ENCODE measurements at places on chromosomes 5 and 9.

- DNase-seq: no peak
Measured at GRCh38 chr9:135584371-135584770, 22.8 kb downstream of the PAEP start.

- DNase-seq: no peak
Measured at GRCh38 chr5:669111-669841, 23.9 kb downstream of the TPPP start.

DNA sequence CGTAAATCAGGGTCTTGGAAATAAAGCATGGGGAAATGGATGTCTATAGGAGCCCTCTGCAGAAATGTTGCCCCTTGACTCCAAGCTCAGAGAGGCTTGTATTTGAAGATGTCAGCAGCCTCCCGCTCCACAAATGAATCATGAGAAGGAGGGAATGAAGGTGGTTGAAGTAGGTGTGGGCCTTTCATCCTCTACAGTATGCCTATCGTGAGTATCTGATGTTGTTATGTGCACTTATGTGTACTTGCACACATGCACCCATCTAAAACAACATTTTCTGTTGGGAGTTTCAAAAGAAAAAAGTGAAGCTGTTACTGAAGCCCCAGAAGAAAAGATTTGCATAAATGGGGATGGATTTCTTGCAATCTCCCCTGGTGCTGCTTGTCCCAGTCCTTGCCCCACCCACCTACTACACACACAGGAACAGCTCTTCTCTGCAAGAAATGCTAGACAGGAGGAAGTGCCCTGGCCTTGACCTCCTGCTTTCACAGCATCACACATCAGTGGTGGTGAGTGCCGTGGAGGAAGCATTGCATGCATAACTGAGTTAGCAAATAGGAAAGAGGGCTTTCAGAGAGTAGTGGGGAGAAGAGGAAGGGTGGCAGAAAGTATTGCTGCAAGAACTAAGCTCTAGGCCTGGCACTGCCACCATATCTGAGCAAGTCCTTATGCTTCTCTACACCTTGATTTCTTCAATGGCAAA, 156.1 kb downstream of the SNX18 start:
- DNase-seq: no peak

DNA sequence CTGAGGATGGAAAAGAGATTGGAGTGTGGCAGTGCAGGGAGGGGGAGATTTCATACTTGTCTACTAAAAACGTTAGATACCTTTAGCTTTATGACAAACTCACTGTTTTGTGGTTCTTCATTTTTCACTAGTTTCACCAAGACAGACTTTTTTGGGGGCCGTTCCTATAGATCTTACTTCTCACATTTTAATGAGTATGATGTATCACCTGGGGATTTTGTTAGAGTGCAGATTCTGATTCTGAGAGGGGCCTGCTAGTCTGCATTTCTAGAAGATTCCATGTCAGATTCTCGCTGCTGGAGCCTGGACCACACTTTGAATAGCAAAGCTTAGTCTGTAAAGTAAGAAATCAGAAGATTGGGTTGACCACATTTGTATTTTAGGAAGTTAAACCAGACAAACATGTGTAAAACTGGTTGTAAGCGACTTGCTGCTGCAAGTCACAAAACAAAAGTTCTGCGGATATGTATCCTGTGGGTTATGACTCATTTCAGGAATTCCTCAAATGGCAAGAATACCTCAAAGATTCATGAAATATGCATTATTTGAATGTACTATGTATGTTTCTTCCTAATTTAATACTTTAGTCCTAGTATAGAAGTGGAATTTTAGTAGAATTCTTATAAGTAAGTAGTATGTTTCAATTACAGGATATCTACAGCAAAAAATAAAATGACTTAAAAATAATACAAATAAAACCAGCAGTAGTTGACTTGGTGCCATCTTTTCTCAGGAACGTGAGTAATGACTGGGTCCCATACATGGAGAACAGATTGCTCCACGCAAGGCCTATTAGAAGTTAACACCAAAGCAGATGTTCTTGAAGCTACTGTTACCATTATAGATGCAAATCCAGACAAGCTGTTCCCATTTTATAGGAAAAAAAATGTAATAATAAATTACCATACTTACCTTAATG, 27.8 kb downstream of the NFIL3 start:
- peak; percentile 33 for DNase-seq

DNA sequence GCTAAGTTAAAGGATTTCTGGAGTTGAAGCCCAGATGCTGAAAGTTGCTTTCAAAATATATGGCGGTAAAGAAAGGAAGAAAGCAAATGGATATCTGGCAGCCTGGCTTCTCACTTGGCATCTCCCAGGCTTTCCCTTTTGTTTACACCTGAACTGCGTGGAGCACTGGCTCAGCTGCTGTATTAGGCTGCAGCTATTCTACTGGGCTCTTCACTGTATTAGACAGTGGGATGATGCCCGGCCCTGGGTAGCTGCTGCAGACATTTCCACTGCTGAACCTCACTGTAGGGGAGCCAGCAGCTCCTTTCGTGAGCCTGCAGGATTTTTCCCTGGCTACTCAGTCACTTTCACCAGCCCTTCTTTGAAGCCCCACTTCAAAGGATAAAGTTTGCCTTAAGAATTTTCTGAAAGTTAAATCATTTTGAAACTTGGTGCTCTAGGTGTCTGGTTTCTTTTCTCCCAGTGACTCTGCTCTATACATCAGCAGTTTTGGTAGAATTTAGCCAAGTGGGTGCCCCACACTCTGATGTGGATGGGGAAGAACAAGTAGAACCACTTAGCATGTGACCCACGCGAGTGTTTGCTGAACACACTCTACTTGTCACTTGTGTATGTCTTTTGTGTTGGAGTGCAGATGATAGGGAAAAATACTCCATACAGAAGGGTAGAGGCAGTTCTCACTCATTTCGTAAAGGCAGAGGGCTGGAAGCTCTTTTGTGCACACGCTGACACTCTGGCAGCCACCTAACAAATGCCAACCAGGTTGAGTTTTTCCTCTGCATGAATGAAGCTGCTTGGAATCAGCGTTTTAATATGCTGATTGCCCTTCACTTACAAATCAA, 49.9 kb downstream of the C9orf152 start:
- DNase-seq: no peak

DNA sequence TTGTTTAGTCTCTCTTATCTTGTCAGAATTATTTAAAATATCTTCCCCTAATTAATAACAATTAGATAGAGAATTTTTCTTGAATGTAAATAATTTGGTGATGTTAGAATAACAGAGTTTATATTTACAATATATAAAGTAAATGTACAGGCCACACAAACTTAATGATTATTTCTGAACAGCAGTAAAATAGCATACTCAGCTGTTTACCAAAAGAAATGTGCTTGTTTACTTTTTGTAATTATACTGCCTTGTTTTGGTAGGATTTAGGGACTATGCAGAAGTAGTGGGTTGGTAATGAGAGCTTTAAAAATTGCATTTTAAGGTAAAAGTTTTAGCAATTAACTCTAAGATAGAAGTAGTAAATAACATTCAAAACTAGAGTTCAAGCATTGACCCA, 17.4 kb downstream of the NDFIP1 start:
- DNase-seq: no peak

GRCh38 chr5:111747337-111747736, 9.7 kb downstream of the NREP start:
- DNase-seq: no peak

- DNase-seq: no peak
Measured at GRCh38 chr9:116154334-116154975, 864 bp downstream of the PAPPA start.

DNA sequence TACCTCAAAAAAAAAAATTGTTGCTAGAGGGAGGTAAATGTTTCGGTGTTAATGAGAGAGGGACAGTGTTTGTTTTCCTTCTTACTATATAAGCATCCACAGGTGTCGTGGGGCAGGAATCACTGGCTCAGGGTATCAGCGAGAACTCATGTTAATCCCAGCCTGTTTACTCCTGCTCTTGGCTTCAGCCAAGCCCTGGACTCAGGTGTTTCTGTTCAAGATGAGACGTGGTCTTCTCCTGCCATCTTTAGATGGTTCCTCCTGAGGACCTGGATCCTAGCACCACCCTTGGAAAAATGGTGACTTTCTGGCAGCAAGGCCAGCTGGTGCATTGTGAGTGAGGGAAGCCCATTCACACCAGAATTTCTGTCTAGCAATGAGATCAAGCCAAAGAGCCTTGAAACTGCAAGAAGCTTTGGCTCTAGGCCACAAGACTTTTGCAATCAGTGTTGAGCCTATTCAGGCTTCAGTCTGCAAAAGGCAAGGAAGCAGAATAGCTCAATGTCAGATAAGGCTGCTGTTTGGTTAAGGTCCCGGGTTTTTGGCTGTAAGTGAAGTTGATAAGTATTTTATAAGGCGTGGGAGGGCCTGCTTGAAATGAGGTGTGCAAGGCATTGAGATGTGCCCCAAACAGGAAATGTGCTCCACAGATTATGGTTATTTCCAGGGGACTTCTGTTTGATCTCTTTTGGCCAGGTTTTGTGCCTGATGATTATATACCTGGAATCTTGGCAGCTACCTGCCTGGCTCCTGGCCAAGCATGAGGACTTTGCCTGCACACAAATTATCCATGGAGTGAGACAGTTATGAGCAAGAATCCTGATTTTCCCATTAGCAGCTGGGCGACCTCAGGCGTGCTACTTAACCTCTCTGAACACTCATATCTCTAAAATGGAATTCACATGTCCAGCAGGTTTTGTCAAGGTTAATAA, 99.8 kb downstream of the TENT4A start:
- no peak for DNase-seq

DNA sequence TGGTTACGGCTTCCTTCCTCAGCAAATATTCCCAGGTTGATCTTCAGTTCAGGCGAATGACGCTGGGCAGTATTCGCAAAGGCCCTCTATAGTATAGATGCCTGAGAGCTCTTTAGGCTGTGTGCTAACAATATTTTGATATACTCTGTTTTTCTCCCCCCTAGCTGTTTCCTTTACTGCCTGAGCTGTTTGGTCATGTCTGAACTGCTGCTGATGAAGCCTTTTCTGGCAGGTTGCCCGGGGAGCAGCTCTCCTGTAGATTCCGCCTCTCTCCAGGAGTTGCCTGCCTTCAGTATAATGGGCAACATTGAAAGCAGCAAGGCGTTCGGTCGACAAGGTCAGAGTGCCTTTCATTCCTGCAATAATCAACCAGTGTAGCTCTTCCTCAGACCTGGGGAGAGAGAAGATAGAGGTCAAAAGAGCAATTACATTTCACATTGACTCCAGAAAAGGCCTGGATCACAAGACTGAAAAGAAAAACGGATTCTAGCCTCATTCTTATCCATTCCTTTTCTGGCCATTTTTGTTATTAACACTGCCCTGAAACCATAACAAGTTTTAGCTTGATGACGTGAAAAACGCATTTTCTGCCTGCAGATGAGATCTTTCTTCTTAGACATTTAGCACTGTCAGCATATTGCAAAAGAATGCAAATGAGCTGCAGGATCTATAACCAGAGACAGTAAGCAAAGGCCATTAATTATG, 60.1 kb upstream of the ZNF608 start:
- DNase-seq: no peak

GRCh38 chr5:192970-193831, 1.9 kb downstream of the LRRC14B start:
- DNase-seq: no peak
